ENCODE measurements at places on chromosomes 7 and 10.

- no peak for DNase-seq
Measured at GRCh38 chr10:21702633-21703111, 168.6 kb downstream of the MLLT10 start.

DNA sequence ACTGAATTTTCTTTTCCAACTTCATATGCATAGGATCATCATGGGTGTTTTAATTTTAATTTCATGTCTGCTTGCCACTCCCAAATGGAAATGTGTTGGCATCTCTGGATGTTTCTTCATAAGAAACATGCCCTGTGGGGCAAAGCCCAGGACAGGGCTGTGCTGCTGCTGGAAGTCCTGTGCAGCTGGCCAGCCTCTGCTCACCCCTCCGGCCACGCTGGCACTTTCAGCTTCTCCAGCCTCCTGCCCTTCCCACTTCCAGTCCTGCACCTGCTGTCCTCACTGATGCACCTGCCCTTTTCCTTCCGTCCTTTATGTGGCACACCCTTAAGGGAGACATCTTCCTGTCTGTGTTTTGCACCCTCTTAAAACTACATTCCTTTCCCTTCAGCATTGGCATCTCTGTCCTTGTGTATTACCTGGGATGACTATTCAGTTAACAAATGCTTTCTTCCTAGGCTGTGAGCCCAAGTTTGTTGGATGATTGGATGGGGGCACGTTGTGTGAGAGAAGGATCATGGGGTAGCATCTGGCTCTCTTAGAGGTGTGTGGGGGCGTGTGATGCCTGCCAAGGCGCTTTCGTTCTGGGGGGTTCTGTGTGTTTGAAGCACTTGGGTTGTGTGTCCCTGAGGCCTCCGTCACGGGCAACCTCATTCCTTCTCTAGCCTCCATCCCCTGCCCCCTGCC is 56.8 kb downstream of the TCF7L2 start:
- DNase-seq, result no peak

GRCh38 chr10:15809450-15809849 is 50.9 kb downstream of the MINDY3 start:
- DNase-seq, result no peak

DNA sequence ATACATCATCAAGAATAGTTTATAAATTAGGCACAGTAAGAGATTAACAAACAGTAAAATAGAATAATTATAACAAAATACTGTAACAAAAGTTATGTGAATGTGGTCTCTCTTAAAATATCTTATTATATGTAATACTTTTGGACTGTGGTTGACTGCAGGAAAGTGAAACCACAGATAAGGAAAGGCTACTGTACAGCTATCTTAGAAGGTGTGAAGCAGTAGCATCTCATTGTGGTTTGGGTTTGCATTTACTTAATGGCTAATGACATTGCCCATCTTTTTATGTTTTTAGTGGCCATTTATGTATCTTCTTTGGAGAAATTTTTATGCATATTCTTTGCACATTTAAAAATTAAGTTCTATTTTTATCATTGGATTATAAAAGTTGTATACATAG is 296.4 kb upstream of the MAGI2 start:
- no peak for DNase-seq

- no peak for DNase-seq
Measured at GRCh38 chr10:3000048-3000447, 67.3 kb upstream of the PFKP start.

DNA sequence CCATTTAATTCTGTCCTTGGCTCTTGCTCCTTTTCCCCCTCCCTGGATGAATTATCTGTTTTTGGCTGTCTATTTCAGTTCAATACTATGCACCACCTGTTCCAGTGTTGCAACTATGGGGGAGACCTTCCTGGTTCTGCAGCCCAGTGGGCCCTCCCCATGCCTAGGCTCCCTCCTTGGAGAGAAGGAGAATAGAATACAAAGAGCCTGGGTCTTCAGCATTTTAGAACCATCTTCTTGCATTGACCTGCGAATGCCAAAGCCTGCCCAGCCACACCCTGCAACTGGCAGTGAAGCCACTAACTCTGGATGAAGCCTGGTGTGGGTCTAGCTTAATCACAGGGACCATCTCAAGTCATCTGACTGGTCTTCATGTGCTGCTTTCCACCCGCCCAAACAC is 207.1 kb downstream of the HERPUD2 start:
- DNase-seq, result no peak

GRCh38 chr7:91302794-91303193 is 38.6 kb downstream of the FZD1 start:
- no peak for DNase-seq

GRCh38 chr7:70660819-70661191 is 471.1 kb upstream of the GALNT17 start:
- DNase-seq, result no peak

DNA sequence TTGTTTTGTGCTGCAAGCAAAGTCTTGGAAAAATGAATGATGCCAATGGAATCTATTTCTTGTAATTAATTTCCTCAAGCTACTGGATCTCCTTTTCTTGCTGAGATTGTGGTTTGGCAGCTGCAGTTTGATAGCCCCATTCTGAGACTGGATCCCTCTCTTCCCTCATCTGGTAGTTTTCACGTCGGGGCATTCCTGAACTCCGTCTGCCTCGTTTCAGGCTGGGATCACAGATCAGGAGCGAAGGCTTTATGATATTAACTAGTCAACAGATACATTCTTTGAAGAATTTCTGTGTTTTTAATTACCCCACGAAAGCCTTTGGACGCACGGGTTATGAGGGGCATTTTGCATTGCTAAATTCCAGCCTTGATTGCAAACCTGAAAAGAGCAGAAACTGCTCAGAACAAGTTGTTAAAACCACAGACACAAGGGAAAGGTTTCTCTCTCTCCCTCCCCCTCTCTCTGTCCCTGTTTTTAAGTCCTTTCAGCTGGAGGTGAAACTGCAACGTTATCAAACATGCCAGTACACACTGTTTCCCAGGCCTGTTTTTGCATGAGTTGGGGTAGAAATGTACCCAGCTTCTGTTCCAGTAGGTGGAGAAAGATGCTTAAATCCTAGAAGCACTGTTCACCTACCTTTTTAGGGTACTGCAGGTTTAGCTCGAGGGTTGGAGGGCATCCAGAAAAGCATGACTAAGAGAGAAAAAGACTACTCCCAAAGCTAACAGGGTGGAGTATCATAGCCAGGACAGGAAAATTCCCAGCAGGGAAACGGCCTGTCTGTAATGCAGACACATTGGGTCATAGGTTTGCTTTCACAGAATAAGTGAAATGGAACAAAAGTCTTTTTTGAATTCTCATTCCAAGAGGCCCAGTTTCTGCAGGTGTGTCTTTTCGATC is 124.3 kb downstream of the CUX1 start:
- no peak for DNase-seq

- no peak for DNase-seq
Measured at GRCh38 chr10:48523820-48524758, 80.8 kb downstream of the ARHGAP22 start.

GRCh38 chr10:98217801-98218200 is 50.2 kb downstream of the LOXL4 start:
- no peak for DNase-seq

Measured in femur (tissue), 1 donor.